GM23338 (cell line): ENCODE measurements at places on chromosomes 4 and X. TPM values are rescaled to one million over a fixed set of nuclear protein-coding genes. Genes with fewer than 3 reads are reported as not detected.

- DNase-seq: no peak
- H3K4me1 ChIP-seq: no peaks in the 10 kb centered on the region
- no peak overlapping the region for H3K4me3 ChIP-seq
- H3K27me3 ChIP-seq: no peaks in the 10 kb centered on the region
Measured at GRCh38 chr4:183350317-183351071, 28.3 kb upstream of the CLDN24 start.

Gene PDGFRA
- total RNA-seq: 7.0 and 10.8 TPM in 2 replicates

Gene PCDH18
- total RNA-seq: 63.2 and 68.1 TPM in 2 replicates

Gene SAGE1
- 0.19 TPM in 1 of 2 replicates, not detected in the other for total RNA-seq

- no peak for DNase-seq
- H3K27ac ChIP-seq: no peak overlapping the region
- H3K4me3 ChIP-seq: no peak overlapping the region
- peaks cover 18% of the 10 kb centered on the region for H3K4me1 ChIP-seq
- no peaks in the 10 kb centered on the region for H3K27me3 ChIP-seq
- H3K36me3 ChIP-seq: no peaks in the 10 kb centered on the region
Measured at GRCh38 chr4:40340030-40340429, 4.9 kb downstream of the CHRNA9 start.

- no peak for DNase-seq
- no peak overlapping the region for H3K4me3 ChIP-seq
- peaks cover 5% of the 10 kb centered on the region; the same call in 1 of the 2 replicates for H3K4me1 ChIP-seq
- H3K27ac ChIP-seq: no peak overlapping the region
- no peaks in the 10 kb centered on the region for H3K36me3 ChIP-seq
- no peaks in the 10 kb centered on the region for H3K27me3 ChIP-seq
Measured at GRCh38 chr4:81049907-81050306, 19.4 kb downstream of the BMP3 start.
